ENCODE measurements at places on chromosomes 7 and 10.

GRCh38 chr7:136971776-136972175, 103.3 kb downstream of the CHRM2 start:
- no peak for DNase-seq

GRCh38 chr10:30999070-30999712, 32.5 kb downstream of the ZNF438 start:
- DNase-seq: no peak

- DNase-seq: no peak
Measured at GRCh38 chr7:15016766-15017165, 114.2 kb upstream of the DGKB start.

DNA sequence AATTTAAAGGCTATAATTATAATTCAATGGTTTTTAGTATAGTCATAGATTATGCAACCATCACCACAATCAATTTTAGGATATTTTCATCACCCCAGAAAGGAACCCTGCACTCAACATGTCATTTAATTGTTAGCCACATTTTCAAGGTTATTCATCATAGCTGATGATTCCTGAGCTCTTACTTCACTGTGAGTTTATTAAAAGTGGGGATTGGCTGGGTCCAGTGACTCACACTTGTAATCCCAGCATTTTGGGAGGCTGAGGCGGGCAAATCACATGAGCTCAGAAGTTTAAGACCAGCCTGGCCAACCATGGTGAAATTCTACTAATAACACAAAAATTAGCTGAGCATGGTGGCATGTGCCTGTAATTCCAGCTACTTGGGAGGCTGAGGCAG, 787 bp downstream of the CCL26 start:
- DNase-seq: no peak

GRCh38 chr7:129882531-129882930, 70.2 kb downstream of the UBE2H start:
- no peak for DNase-seq

- DNase-seq: no peak
Measured at GRCh38 chr7:66950763-66951162, 29.7 kb downstream of the TMEM248 start.

GRCh38 chr7:37211097-37211880, 237.4 kb downstream of the ELMO1 start:
- no peak for DNase-seq

- DNase-seq: no peak
Measured at GRCh38 chr7:30814700-30815387, 43.6 kb downstream of the MINDY4 start.

Measured in spinal cord (tissue), 10 donors.